ENCODE measurements at places on chromosomes 6 and 20.

DNA sequence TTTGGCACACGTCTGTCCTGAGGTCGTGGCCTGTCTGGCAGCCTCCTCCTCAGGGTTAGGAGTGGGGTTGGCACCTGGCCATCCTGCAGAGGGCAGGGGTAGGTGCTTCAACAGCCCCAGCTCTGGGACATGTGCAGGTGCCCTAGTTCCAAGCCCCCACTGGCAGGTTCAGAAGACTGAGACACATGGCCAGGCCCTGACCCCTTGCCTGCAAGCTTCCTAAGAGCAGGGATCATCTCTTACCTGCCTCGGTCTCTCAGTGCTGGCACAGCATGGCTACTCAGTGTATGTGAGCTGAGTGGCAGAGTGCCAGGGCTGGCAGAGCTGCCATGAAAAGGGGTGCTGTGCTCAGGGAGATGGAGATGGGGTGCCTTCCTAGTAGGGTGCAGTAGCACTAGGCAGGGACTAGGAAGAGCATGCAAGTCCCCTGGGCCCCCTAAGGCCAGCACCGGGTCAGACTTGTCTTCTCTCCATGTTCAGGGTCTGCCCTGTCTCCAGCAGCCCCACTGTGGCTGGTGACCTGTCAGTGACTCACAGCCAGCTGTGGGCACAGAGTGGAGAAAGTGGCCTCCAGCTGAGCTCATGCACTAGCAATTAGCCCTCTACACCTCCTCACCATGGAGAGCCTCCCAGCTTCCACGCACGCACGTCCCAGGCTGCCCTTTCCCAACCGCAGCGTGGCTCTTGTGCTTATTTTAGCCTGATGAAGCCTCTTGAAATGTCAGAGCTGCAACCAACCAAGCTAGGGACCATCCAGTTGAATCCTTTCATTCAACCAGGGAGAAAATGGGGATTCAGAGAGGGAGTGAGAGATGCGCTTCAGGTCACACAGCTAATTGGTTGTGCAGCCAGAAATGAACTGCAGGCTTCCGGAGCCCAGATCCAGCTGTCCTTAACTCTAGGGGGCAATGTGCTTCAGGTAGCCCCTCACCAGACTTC, 116.6 kb downstream of the MRPL14 start:
- DNase-seq: peak; percentile 93

DNA sequence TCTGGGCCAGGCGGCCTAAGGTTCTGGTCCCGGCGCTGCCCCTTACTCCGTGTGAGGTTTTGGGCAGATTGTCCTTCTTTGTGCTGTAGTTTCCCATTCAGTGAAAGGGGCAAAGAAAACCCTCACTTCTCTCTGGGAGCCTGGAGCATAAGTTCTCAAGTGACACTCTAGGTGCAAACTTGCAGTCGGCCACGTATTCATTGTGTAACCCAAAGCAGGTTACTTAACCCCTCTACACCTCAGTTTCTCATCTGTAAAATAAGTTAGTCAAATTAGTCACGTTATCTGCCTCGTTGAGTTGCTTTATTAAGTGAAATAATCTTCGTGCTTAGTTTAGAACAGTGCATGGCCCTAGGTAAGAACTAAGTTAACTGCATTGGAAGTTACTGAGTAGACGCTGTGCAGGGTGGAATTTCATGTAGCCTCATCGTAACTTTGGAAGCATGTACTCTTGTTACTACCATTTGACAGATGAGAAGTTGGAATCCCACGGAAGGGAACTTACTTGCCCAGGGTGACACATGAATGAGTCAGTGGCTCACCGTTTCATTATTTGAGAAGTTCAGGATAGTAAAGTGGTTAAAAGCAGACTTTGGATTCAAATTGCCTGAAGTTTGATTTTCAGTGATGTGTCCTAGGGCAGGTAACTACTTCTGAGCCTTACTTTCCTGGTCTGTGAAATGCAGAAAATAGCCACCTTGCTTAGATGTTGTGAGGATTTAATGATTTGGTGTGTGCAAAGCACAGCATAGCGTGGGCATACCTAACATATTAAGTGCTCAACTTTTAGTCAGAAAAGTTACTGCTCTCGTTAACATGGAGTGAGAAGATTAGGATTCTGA, 556 bp upstream of the MROH8 start:
- DNase-seq: peak; percentile 57

- peak; percentile 54 for DNase-seq
Measured at GRCh38 chr20:49579874-49580812, 12.2 kb upstream of the PTGIS start.

DNA sequence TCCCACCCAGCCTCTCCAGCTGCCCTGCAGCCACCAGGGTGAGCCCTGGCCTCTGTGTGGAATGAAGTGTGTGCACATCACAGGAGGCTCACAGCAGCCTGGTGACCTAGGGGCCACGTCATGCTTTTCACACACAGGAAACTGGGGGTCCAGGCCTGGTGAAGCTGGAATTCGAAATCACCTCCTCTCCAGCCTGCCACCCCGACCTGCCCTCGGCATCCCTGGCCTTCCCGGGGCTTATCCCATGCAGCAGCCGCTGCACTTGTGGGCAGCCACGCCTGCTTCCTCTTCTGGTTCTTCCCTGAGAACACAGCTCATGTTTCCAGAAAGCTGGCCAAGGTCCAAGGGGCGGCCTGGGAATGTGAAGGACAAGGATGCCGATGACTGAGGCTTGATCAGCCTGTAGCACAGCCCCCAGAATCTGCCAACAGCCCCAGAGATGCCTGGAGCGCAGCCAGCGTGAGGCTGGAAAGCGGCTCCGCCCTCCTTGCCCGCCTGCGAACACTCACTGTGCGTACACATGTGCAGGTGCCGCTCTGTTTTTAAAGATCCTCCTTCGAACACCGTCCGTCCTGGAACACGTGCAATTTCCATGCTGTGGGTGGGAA, 4.2 kb upstream of the NTSR1 start:
- peak; percentile 91 for DNase-seq

- no peak for DNase-seq
Measured at GRCh38 chr6:10520468-10520867, 683 bp upstream of the GCNT2 start.

DNA sequence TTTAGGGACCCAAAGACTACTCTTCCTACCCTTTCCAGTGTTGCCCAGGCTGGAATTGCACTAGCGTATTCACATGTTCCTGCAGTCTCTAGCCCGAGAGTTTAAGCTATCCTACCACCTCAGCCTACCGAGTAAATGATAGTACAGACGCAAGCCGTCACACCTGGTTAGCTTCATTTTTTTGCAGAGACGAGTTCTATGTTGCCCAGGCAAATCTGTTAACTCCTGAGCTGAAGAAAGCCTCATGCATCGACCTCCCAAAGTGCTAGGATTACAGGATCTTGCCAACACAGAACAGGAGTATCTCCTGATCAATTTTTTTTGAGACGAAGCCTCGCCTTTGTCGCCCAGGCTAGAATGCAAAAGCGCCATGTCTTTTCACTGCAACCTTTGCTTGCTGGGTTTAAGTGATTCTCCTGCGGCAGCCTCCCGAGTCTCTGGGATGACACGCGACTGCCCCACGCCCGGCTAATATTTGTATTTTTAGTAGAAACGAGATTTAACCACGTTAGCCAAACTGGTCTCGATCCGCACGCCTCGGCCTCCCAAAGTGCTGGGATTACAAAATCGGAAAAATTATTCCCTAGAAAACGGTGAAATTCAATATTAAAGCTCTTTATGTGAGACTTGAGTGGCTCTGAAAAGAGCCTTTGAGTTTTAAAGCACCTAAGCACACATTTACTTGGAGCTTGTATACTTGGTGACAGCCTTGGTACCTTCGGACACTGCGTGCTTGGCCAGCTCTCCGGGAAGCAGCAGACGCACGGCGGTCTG, 128.5 kb downstream of the HFE start:
- peak; percentile 30 for DNase-seq

DNA sequence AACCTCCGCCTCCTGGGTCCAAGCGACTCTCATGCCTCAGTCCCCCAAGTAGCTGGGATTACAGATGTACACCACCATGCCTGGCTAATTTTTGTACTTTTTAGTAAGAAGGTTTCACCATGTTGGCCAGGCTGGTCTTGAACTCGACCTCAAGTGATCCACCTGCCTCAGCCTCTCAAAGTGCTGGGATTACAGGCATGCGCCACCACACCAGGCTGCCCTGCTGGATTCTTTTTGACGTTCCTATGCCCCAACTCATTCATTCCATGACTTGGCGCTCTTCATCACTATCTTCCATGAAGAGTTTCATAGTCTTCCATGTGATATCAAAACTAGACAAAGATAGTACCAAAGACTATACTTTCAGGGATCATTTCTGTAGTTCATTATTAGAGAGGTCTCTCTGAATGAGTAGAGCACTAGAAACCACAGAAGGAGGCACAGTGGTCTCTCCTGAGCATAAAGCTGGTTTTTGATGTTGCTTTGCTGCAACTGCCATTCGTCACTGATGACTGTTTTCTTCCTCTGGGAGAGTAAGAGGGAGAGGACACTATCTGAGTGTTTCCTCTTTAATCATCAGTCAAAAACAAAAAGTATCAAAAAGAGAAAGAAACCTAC, 23.5 kb downstream of the DNAAF9 start:
- DNase-seq: no peak

DNA sequence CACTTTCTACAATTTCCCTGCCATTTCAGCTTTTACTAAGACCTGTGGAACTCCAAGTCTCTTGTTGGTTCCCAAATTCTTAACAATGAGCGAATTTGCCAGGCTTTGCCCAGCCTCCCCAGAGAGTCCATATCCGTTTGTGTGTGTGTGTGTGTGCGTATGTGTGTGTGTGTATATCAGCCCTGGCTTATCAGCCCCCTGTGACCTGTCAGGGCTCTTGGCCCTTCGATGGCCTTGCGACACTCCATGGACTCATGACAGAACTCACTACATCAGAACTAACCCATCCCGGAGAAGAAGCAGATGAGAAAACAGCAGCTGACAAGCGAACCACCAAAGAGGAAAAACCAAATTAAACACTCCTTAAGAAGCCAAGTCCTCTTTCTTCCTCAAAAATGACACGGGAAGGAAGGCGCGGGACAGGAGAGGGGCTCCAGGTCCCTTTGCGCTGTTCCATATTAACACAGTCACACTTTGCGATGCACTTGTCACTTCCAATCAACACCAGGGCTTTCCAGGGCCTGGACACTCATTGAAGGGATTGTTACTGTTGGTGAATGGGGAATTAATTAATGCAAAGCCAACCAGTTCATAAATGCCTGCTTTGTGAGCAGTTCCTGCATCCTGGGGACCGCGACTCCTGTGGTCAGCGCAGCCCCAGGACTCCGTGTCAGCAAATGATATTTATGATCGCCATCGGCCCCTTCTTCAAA, 524.0 kb downstream of the CD83 start:
- DNase-seq: no peak

GRCh38 chr20:5416086-5416485, 99.3 kb upstream of the PROKR2 start:
- DNase-seq: no peak

GRCh38 chr6:79040083-79040482, 38.0 kb downstream of the PHIP start:
- DNase-seq: peak; percentile 56

DNA sequence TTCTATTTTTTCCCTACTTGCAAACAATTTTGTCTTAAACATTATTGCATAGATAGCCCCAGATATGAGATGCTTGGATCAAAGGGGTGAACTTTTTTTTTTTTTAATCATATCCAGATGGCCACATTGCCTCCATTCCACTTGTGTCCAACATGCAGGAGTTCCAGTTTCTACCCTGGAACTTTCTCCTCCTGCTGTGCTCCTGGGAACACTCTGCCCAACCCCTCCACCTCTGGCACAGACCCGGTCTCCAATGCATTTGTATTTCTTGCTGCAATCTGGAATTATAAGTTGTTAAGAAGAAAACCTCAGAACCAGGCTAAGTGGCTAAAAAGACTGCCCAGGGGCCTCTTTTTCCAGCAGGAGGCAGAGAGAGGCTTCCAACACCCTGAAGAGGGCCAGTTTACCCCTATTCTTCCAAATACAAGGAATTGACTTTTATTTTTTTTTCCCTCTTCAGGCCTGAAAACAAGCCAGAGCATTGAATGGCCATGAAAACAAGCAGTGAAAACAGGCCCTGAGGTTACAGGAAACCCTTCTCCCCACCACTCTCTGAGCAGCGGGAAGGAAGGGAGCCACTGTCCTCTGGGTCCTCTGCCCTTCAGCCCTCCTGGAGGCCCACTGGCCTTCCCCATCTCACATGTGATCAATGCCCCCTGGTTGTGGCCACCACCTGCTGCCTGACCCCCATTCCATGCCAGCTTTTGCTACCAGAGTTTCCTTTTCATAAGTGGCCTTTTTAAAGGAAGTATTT, 44.3 kb downstream of the PDYN start:
- no peak for DNase-seq

GRCh38 chr20:42779216-42779615, 410.5 kb downstream of the PTPRT start:
- DNase-seq: no peak

DNA sequence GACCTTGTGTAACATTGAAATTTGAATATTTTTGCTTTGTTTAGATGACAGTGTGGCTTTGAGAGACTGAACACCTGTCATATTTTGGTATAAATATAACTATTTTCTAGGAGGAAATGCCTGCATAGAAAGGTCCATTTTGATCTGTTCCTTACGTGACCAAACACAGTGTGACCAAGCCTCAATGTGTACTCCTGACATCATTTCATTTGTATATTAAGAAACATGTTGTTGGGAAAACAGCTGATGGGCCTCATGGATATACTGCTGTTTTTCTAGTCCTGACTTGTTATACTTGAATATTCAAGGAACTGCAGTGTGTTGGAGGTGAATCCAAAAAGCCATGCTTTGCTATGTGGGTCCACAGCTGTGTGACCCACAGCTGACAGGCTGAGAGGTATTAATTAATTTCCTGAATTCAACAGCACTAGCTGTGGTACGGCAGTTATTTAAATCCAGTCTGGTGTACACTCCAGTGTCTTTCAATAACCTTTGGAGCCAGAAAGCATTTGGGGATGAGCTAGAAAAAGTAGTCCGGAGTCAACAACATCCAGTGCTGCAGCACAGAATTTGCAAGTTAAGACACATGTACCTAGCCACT, 18.9 kb downstream of the NCOA7 start:
- DNase-seq: no peak

DNA sequence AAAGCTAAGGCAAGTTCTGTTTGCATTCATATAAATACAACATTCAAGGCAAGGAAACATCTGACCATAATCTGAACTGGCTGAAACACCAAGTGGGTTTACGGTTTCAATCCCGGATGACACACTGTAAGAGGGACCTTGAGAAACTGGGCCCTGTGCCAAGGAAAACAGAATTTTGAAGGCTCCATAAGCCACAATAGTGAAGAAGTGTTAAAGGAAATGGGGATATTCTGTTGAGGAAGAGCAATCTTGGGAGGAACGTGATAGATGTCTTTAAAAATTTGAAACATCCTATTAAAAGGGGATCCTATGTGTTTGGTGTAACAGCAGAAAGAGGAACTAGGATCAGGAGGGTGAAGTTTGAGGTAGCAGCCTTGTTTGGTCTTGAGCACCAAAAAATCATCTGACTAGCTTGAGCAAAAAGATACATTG, 82.4 kb upstream of the TAB2 start:
- peak; percentile 78 for DNase-seq

GRCh38 chr6:139407718-139408222, 33.3 kb upstream of the CITED2 start:
- DNase-seq: peak; percentile 97

GRCh38 chr6:85537055-85537494, 56.6 kb downstream of the SNX14 start:
- DNase-seq: peak; percentile 10

GRCh38 chr6:95578106-95578410, 723 bp downstream of the MANEA start:
- peak; percentile 13 for DNase-seq

Data from amniotic epithelial cell (primary cell).